ENCODE measurements at places on chromosomes 4 and X.

- DNase-seq: no peak
Measured at GRCh38 chrX:13778916-13779315, 38.0 kb downstream of the GPM6B start.

- no peak for DNase-seq
Measured at GRCh38 chr4:7781993-7782392, 157.7 kb downstream of the AFAP1 start.

- no peak for DNase-seq
Measured at GRCh38 chrX:16822723-16823122, 36.5 kb downstream of the TXLNG start.

- no peak for DNase-seq
Measured at GRCh38 chr4:17098996-17099395, 200.6 kb upstream of the LDB2 start.

DNA sequence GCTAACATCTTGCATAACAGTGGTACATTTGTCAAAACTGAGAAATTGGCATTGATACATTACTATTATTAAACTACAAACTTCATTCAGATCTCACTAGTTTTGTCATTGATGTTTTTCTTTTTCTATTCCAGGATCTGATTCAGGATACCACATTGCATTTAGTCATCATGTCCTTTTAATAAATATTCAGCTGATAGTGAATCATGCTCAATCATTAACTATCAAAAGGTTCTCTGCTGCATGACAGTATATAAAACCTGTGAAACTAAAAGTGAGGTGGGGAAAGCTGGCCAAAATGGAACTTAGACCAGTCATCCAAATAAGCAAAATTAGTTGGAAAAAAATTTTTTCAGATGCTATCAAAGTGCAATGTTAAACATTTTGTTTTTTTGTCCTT lies 28.1 kb upstream of the HS6ST2 start:
- no peak for DNase-seq

GRCh38 chr4:5541169-5541568 lies 167.2 kb downstream of the EVC2 start:
- DNase-seq: no peak

DNA sequence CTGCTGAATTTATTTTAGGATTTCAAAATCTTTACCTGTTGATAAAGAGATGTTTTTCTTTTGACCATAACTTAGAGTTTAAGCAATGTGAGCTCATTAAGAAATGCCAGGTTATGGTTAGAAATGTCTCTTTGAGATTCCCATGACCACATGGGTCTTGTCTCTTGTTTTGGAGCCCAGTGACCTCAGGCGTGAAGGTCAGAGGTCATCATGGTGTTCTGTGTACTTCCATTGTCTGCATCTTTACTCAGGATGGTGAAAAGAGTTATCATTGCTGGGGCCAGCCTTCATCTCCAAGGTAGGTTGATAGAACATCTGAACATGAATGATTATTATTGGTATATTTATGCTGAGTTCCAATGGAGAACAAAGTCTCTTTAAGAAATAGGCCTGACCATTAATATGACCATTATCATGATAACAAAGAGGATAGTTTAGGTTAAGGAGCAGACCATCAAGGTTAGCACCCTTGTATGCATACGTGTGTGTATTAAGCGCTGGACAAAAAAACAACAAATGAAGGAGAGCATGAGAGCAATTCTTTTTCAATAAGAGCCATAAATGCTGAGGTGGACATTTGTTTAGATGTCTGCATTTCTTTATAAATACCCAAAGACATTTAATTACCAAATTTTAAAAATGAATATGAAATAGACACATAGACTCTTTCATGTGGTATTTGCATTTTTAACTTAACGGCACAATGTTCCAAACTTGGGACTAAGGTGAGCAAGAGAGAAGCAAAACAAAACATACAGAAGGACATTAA lies 120.6 kb upstream of the PAQR3 start:
- no peak for DNase-seq

GRCh38 chrX:18674417-18674787 lies 2.5 kb upstream of the RS1 start:
- DNase-seq: peak; percentile 39

DNA sequence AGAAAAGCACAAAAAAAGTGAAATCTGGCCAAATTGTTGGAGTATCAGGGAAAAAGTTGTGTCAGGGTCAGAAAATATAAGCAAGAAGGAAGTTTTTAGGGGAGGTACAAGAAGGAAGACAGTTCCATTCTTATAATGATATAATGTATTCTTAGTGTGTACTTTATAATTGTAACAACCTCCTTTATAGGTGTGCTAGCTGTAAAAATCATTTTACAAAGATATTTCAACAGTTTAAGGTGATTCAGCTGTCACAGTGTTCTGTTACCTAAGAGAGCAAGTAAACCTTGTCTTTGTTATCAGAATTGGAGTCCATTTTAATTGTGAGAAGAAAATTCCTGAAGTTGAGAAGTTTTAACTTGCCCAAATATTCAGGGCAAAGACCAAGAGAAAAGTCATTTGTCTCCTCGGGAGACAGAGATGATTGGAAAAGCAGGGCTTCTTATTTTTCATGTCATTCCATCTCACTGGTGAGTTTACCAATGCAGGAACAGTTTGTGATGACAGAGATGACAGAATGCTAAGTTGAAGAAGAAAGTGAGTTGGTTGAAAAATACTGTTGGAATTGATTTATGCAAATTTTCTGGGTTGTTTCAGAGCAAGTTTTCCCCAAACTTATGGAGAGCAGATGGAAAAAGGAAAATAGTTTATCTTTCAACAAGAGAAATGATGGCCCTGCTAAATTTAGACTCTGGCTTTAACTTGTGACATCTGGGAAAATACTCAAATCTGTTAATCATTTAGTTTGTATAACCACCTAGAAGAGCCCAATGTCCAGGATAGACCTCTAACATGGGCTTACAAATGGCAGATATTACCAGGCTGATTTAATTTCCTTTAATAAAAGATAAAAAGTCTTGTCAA lies 14.8 kb downstream of the INTS6L start:
- no peak for DNase-seq

DNA sequence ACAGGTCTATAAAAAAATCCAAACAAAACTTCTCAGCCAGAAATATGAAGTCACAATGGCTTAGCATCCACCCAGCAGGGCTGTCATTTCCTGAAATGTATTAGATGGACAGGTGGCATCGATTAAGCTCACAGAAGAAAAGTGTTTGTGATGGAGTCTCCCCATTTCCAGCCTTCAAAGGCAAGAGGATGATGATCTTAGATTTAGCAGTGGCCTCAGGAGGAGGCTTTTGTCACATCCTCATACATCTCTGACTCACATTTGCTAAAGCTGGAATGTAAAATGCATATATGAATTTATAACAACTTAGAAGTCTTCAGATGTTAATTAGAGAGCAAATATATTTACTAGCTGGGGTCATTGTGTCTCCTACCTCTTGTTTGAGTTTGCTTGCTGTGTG lies 441.9 kb downstream of the SPRY1 start:
- no peak for DNase-seq

DNA sequence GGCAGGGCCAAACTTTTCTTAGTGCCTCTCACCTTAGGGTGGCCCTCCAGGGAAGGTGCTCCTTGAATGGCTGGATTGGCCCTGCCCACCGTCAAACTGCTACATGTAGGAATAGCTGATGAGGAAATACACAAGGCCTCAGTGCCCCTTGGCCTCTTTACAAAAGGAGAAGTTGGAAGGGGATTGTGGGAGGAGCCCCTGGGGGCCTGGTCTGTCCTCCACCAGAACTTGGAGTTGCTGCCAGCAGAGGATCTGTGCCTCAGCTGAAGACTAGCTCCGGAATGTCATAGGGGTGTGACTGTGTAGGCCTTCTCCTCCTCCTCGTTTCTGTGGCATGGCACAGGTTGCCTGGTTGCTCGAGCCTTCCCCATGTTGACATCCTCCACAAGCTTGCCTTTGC lies 142.7 kb downstream of the AMMECR1 start:
- DNase-seq: no peak

DNA sequence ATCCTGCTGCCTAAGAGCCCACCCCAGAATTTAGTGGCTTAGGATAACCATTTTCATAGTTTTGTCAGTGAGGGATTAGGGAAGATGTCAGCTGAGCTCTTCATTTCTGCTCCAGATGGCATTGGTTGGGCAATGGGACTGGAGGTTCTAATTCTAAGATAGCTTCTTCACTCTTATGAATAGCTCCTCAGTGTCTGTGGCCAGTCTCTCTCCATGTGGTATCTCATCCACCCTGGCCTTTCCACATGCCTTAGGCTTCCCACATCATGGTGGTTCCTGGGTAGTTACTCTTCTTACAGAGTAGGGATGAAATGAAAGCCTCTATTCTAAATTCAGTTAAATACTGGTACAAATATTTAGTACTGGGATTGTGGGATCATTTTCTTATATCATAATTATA lies 31.3 kb downstream of the REPS2 start:
- DNase-seq: no peak

DNA sequence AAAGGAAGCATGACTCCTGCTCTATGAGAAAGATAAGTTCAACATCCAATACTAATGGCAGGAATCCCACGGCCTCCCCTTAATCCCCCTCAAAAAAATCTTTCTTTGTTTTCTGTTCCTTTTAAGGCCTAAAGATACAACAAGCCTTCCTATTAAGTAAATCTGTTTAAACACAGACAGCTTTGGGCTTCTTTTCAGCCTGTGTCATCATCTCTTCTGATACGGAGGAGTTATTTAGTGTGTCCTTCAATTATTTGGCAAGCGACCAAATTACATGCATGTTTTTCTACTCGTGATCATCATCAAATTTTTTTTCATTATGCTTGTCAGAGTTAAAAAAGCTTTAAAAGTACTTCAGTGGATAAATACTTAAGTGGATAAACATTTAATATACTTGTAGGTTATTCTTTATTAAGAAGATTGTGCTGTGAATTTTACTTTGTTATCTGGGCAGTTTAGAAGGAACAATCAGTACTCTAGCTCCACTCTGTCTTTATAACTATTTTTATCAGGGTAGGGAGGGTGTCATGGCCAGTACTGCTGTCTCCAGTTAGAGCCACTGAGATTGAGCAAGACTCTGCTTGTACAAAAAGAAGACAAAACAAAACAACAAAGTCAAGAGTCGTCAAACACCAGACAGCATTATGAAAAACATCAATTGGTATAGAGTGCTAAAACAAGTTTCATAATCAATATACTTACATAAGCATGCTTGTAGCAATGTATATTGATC lies 210.7 kb downstream of the PRR32 start:
- no peak for DNase-seq

GRCh38 chr4:30844861-30845582 lies 124.9 kb downstream of the PCDH7 start:
- no peak for DNase-seq

DNA sequence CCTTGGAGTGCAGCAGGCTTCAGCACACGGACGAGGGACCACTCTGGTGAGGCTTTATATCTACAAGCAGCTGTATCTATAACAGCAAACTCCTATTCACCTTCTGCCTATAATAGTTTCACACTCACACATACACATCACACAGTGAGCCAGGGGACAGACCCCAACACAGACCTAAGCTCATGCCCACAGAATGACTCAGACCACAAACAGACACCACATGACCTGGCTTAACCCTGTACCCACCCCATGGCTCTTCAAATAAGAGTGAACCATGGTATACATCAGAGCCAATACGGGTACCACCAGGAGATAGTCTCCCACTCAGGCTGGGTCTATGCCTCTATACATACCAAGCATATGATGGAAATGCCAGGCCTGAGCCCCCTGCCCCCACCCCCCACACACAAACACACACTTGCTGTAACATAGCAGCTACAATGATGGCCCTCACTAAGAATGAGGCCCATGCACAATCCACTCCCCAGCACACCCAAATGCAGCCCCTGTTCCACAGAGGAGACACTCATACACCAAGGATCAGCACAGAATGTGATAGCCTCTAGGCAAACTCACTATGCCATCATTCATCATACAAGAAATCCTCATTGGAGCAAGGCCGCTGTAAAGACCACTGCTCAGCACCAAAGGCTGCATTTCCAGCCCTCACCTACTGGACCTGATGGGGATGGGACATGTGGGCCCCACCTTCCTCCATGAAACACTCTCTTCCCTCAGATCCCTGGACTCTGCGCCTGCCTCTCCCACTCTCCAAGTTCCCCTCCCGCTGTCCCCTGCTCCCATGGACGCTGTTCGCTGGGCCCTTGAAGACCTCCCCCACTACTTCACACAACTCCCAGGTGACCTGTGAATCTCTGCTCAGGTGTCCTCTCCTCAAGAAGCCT lies 62.1 kb upstream of the XIAP start:
- no peak for DNase-seq

GRCh38 chr4:107379054-107379869 lies 340.8 kb downstream of the PAPSS1 start:
- DNase-seq: no peak

GRCh38 chr4:38076153-38076669 lies 116.0 kb downstream of the PTTG2 start:
- DNase-seq: no peak

- no peak for DNase-seq
Measured at GRCh38 chr4:24975510-24975909, 55.2 kb downstream of the LGI2 start.

- no peak for DNase-seq
Measured at GRCh38 chr4:10063544-10064300, 42.4 kb upstream of the SLC2A9 start.

GRCh38 chr4:15158406-15159091 lies 156.3 kb downstream of the CPEB2 start:
- DNase-seq: no peak

GRCh38 chr4:139454111-139455045 lies at the start of gene RAB33B:
RAB33B (plus strand) TSS chr4:139454121; CDS start chr4:139454196, 75 bp downstream.
- no peak for DNase-seq

DNA sequence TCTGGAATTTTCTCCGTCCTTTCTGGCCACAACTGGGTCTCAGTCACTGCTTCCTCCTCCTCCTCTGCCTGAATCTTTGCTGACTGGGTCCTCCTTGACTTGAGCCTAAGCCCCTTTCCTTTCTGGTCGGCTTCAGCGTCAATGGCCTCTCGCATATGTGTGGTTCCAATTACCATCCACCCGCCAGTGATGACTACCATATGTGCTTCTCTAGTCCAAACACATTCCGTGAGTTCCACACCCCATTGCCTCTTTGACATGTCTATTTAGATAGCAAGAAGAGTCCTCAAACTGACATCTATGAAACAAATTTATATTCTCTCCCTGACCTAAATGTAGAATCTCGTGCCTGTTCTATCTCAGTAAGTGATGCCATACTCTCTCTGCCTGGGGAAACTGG lies 19.8 kb downstream of the MXRA5 start:
- DNase-seq: no peak

- DNase-seq: no peak
Measured at GRCh38 chr4:150381609-150382008, 200.3 kb upstream of the MAB21L2 start.

DNA sequence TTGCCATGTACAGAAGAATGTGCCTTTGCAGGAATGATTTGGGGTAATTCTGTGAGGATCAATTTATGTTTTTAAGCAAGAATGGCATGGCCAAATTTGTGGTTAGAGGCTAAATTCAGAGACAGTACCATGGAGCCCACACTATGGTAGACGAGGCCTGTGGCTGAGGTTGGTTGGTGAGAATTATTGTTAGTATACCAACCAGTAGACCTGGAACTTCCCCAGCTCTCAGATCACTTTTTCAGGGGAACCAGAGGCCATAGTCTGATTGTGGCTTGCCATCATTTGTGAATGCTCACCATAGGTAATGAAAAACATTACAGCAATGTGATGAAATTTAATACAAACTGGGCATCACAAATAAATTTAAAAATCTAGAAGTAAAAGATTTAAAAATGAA lies 56.3 kb downstream of the SHISA3 start:
- DNase-seq: no peak
